ENCODE measurements at places on chromosomes 5 and 9.

- DNase-seq = no peak
These were observed 28.8 kb downstream of the ASS1 start for GRCh38 chr9:130473566-130473965.

- no peak for DNase-seq
These were observed 240.6 kb upstream of the MAP3K1 start for GRCh38 chr5:56574778-56575177.

DNA sequence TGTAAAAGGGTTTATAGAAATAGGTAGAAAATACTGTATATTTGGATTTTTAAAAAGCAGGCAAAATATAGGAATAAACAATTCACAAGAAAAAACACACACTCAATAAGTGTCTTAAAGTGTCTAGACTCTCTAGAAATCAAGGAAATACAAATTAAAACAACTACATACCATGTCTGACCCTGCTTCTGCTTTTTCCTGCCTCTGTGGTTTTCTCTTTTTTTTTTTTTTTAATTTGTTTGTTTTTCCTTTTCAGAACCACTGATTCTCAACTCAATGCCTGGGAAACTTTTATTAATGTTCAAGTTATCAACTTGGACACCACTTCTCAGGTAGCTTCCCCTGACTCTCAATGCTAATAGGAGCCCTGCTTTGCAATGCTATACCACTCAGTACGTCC lies 25.5 kb upstream of the TAS2R1 start:
- no peak for DNase-seq

DNA sequence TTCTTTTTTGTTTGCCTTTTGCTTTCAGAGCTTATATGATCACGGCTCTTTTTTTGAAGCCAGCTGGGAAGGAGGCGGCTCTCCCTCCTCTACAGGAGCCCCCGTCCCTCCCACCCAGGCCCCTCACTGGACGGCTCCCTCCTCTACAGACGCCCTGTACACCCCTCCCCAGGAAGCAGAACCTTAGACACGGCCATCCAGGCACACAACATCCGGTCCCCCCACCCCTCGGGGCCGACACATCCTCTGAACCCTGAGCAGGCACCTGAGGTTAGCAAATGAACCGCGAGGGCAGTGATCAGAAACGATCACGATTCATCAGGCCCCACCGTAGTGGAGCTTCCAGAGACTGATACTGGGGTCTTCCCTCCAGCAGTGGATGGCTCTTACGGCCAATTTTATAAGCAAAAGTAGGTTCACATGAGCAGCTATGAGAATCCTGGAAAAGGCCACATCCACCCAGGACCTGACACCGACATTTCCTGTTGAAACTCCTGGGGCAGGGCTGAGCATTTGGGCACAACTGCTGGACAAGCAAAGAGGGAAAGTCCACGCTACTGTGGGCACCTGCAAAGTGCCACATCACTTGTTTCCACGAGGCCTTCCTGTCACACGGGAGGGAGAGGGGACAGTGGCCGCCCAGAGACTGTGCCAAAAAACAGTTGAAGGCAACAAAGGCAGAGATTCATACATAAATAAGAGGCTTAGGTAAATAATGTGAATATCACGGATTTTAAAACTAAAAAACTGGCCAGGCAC lies 78.9 kb downstream of the SEMA4D start:
- DNase-seq = no peak

DNA sequence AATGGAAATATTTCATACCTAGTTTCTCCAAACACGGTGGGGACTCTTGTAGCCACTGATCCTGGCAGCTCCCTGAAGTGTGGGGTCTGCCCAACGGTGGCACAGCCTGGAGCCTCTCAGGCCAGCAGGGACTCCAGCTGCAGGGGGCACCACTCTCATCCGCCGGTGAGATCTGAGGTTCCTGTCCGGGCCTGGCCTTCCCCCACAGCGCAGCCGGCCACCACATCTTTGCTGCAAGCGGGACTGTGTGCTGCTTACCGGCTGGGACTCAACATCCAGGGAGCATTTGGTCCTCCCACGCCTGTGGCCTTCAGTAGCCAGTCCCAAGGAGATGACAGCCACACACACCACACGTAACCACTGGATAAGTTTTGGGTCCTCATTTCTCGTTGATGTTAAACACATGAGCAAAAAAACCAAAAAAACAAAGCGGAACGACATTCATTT lies 7.7 kb upstream of the NKX2-5 start:
- no peak for DNase-seq

DNA sequence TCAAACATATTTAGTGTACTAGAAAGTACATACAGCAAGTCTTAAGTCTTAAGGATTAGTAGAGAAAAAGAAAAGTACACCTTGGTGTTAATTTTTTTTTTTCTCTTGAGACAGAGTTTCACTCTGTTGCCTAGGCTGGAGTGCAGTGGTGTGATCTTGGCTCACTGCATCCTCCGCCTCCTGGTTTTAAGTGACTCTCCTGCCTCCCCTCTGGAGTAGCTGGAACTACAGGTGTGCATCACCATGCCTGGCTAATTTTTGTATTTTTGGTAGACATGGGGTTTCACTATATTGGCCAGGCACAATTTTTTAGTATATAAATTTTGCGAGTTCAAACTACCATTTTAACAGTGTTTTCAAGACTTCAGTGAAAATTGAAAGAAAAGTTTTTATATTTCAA lies 1941.1 kb upstream of the CDH6 start:
- DNase-seq = no peak

DNA sequence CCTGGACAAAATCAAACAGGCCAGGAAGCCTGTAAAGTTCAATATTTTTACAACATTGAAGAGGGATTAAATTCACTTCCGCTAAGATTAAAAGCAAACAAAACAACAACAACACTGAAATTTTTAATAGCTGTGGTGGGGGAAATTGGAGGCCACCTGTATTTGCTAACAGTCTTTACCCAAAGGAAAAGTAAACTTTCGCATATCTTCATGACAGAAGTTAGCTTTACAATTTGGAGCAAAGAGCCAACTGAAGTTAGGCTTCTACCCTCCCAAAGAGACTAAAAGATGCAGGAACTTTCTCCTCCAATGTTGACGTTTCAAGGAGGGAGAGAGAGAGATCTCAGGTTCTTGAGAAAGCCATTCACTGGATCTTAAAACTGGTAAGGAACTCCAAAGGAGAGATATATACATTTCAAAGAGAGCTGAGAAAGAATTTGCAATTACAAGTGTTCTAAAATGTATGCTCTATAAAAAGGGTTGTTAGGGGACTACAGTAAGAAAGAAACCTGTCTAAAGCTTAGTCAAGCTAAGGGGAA lies 349.2 kb upstream of the CDH9 start:
- DNase-seq = no peak

DNA sequence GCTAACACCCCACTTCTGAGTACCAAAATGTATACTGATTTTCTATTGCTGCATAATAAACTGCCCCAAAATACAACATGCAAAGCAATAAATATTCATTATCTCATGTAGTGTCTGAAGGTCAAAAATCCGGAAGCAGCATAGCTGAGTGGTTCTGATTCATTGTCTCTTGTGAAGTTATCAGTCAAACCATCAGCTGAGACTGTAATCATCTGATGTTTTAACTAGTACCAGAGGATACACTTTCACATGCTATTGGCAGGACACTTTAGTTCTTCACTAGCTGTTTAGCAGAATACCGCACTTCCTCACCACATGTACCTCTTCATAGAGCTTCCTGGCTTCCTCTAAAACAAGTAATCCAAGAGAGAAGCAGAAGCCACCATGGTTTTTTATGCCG lies 12.7 kb upstream of the TMEM161B start:
- no peak for DNase-seq

DNA sequence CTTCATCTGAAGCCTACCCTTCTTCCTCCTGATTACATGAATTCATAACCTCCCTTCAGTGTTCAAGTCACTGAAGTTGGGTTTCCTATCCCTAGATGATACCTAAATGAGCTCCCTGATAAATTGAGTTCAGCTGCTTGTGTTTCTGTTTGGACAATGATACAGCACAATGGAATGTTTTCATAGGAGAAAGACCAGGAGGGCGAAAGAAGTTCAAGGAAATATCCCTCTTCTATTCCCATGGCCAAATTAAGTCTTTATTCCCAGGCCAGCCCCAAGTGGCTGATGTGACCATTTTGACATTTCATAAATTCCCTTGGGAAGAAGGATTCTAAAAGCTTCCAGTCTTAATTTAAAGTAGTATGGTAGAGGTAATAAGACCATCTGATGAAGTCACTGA lies 555.8 kb upstream of the CLINT1 start:
- DNase-seq = peak; percentile 79

- peak; percentile 82 for DNase-seq
These were observed at the start of gene LURAP1L for GRCh38 chr9:12774861-12775678. LURAP1L (plus strand) TSS chr9:12775020; CDS start chr9:12775716, 696 bp downstream.

- peak; percentile 26 for DNase-seq
These were observed 124.6 kb upstream of the MTAP start for GRCh38 chr9:21677834-21678233.

GRCh38 chr9:3138231-3139229 lies 294.6 kb upstream of the PUM3 start:
- DNase-seq = peak; percentile 48

GRCh38 chr9:116279230-116279629 lies 125.6 kb downstream of the PAPPA start:
- no peak for DNase-seq

DNA sequence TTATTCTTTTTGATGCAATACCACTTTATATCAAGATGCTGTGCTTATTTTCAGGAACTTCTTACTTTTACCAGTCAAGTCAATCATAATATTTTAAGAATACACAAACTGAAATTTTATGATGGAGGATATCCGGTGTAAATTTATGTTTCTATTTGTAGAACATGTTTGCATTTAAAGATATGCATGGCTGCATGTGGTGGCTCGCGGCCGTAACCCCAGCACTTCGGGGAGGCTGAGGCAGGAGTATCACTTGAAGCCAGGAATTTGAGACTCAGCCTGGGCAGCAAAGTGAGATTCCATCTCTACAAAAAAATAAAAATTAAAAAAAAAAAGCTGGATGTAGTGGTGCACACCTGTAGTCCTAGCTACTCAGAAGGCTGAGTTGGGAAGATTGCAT lies 73.5 kb upstream of the ALDH1A1 start:
- DNase-seq = no peak

DNA sequence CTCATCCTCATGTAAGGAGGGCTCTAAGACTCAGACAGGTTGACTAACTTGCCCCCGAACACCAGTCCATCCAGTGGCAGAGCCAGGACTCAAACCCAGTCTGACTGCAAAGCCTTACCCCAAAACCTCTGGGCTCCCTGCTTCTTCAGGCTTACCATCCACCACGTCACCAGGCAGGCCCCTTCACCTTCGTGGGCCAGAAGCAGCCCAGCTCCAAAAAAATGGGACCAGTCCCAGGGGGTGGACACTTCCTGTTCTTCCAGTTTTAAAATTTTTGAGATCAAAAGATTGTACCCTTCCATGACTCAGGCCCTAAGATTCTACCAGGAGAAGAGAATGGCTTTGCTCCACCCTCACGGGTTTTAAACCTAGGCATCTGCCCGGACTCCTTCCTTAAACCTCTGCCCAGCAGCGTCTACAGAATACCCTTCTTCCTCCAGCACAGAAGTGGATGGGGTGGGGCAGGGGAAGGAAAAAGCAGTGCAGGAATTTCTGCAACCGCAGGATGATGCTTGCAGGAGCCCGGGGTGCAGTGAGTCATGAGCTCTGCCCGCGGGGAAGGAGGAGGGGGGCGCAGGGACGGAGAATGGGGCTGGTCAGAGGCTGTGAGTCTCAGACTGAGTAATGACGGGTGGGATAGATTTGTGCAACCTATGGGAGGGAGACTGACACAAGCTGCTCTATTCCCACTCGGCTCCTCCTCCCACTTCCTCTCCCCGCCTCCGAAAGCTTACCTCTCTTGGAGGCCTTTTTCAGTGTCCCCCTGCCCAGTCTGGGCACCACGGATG lies 50.4 kb upstream of the STXBP1 start:
- peak; percentile 97 for DNase-seq

GRCh38 chr5:159905496-159905895 lies 10.8 kb upstream of the ADRA1B start:
- peak; percentile 87 for DNase-seq

GRCh38 chr5:61303346-61303745 lies 28.7 kb upstream of the ZSWIM6 start:
- DNase-seq = no peak

GRCh38 chr9:5111696-5112095 lies 73.7 kb downstream of the INSL6 start:
- no peak for DNase-seq

DNA sequence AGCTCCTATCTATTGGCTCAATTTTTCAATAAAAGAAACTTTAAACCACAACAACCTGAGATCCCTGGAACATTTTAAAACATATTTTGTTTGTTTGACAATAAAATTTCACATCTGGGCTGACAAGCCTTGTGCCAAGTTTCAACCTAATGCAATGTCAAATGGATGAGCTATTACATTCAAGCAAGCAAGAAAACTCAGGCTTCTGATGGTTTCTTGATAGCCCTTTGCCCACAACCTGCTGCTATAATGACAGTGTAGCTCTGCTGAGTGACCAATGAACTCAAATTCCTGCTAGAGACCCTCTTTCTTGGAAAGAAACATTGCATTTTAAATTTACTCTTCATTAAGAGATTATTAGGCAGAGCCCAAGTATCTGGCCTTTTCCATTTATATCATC lies 472.9 kb downstream of the ARHGEF28 start:
- no peak for DNase-seq

DNA sequence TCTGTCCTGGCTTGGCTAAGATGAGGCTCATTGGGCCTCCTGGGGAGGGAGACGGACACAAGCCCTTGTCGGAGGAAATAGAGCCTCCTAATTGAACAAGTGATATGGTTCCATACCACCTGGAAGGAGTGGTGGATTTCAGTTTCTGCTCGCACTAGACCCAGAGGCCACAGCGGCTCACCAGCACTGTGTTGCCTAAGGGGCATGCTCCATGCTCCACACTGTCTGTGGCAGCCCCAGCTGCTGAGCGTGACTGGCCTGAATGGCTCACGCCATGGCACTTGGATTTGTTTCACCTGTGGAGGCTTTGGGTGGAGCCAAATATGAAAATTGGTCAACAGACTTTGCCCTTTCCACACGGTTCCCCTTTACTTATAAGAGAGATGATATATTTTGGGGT lies 181.1 kb downstream of the HSPA4 start:
- no peak for DNase-seq

- peak; percentile 44 for DNase-seq
These were observed 225.9 kb upstream of the MAP3K1 start for GRCh38 chr5:56589481-56589860.

DNA sequence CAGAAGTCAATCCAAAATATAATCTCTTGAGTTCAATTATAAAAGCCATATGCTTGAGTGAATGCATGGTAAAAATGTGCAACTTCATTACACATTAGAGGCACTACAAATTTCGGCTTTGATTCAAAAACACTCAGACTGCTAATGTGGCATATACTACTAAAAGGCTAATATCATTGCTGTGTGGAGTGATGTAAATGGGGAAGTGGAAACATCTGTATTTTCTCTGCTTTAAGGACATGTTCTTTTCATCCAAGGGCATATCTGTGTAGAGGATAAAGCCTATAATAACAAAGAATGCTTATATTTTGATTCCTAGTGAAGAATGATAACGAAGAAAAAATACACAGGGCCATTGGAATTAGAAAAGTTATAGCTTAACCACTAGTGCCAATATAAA lies 643.9 kb upstream of the ZNF608 start:
- DNase-seq = no peak

DNA sequence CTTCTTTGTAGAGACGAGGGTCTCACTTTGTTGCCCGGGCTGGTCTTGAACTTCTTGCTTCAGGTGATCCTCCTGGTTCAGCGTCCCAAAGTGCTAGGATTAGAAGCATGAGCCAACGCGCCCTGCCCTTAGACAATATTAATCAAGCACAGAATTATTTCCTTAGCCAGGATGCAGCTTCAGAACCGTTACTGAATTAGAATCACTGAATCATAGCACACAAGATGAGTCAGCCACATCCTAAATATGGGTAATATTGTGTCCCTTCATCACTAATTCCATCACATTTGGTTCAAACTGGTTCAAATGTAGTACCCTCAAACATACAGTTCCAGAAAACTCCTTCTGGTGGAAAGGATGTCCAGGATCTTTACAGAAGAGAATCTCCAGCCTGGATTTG lies 82.7 kb downstream of the BNC2 start:
- DNase-seq = peak; percentile 14

All from myocyte (in vitro differentiated cells).